ENCODE measurements at places on chromosomes 12 and 14.
A peak's percentile ranks its signal among the peaks of the same experiment; 100 is the strongest.

DNA sequence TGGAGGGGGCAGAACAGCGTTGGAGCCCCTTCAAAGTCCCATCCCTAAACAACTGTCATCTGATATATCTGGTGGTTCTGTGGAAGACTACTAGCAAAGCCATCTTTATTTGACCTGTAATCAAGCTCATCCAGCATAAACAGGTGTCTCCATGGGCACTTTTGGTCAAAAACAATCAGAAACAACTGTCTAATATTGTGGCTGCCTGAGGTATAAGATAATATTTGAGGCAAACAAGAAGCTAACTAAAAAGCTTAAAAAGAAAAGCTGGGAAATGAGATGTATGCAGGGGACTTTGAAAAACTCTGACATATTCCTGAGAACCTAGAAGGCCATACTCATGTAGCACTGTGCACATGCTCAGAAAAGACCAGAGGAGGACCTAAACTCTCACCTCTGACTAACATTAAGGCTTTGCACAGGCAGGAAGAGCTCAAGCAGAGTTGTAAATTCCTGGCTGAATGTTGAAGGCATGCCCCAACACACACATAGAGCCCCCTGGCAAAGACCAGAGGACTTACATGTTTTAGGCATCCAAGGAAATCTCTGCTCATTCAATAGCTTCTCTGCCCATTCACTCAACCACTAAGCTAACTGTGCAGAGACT is 27.2 kb upstream of the AP4S1 start:
- DNase-seq = no peak

DNA sequence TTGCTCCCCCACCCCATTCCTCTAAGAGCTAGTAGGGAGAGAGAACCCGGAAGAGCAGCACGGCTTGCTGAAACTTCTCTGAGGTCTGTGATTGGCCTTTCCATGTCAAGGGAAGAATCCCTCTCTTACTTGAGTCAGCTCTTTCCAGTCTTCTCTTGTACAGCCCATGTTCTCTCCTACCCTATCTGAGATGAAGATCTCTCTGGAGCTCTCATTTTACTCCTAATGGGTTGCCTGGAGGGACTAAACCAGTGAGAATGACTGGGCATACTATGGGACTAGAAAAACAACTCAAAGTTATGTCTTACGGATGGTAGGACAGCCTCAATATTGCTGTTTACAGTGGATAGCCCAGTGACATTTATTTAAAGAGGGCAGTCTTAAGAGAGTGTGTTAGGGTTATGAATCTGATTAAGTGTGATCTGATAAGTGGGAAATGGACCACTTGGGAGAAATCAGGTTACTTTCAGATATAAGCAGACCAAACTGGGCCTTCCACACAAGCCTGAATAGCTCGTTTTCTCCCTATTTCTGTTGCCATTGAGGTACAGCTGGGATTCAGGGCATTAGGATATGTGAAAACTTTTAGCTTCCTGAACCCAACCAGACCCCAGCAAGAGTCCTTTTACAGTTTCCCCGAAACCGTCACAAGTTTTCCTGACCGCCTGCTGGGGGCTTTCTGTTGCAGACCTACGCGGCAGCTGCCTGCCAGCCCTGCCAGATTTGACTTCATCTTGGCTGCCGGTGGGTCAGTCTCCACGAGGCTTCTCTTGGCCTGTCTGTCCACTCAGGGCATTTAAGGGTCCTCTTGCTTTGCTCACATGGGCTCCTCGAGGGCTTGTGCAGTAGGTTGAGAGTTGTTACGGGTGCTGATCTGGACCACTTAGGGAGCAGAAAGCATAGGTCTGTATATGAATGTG is 16.9 kb downstream of the ETV6 start:
- DNase-seq = no peak

- DNase-seq = no peak
These were observed 13.8 kb downstream of the EXOC5 start for GRCh38 chr14:57254884-57255283.

GRCh38 chr12:39476121-39476520 is 33.2 kb upstream of the KIF21A start:
- no peak for DNase-seq

DNA sequence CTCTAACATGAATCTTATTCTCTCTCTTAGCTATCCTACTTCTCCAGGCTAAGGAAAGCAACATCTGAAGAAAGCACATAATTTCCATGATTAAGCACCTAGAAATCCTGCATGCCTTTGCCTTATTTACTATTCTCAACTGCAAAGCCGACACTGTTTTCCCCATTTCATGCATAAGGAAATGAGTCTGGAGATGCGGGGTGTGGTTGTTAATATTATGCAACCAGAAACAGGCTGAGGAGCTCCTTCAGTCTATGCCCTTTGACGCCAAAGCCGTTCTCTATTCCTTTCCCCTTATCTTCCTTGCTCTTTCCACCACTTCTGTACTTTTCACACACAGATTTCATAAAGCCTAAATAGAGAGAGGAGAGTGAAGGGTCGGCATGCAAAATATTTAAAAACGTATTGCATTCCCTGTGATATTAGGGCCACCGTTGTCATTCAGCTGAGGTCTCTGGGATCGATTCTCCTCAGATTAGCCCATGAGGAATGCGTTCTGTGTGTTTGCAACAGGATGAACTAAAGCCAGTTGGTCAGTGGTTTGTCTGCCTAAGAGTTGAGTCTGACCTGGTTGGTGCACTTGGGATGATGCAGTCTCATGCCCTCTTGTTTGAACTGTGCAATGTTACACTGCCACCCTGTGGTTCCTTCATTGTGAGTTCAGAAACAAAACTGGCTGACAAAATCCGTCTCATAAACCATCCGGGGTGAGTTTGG is 53.1 kb upstream of the PLEKHG7 start:
- peak; percentile 36 for DNase-seq

DNA sequence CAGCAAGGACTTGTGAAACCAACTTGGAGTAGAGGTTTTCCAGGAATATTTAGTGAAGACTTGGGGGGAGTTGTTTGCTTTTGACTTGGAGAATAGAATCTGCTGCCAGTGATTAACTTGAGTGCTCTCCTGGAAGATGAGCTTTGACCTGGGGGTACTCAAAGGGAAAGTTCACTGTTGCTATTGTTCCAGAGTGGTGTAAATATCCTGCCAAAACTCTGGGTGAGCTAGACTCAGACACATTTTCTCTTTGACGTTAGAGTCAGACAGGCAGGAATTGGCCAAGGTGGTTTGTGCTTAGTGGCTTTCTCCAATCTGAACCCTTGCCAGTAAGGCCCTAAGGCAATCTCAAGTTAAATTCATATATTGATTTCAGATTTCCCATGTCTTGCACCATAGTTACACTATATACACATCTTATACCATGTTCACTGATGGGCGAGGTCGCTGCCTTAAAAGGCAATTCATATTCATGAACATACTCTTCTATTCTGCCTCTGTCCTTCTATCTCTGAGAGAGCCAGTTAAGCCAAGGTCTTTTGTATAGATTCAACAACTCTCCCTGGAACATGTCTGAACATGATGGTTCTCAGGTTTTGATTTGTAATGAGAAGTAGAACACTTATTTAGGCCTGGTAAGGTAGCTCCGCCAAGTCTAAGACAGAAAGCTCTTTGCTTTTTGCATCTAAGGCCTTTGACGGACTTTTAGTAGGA is 204.6 kb upstream of the SLC38A2 start:
- DNase-seq = no peak

DNA sequence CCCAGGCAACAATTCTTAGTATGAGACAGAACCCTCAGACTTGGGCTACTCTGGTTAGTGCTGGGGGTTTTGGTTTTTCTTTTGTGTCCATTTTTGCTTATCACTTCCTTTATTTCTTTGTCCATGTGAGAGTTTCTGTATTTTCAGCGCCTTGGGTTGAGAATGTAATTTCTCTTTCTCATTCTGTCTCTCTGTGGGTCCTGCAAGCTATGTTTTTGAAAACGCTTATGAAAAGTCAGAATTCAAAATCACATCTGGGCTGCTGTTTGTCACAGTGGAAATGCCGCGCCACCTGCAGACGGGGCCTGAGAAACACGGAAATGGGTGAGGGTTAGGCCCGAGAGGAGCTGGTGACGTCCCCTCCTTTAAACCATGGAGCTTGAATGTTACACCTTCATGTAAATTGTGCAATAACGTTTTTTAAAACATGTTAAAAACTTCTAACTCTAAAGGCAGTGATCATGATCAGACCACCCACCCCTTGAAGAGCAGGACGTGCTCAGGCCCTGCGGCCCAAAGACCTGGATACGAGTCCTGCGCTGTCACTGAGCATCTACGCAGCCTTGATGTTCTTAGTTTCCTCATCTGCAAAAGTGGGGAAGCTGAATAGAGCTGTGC is 26.1 kb downstream of the JDP2 start:
- DNase-seq = no peak

GRCh38 chr12:69834576-69834975 is 9.5 kb downstream of the MYRFL start:
- DNase-seq = no peak

All from NCI-H1417 treated with DMSO at 0.1 percent for 48 hours (cell line).